ENCODE measurements at places on chromosomes 3 and 15. TPM values are rescaled to one million over a fixed set of nuclear protein-coding genes. Genes with fewer than 3 reads are reported as not detected.

MAGI1 gene
- 64.6 TPM for total RNA-seq

EPB42 gene
- 4.5 TPM for total RNA-seq

GP5 gene
- 0.09 TPM for total RNA-seq

GXYLT2 gene
- total RNA-seq: 22.7 TPM

- no peak for DNase-seq
Observed at GRCh38 chr15:59295261-59296001, 77.2 kb downstream of the MYO1E start.

- no peak for DNase-seq
Observed at GRCh38 chr3:64311424-64312061, 86.3 kb upstream of the PRICKLE2 start.

GRCh38 chr15:63881431-63881830, 47.7 kb upstream of the HERC1 start:
- DNase-seq: no peak

- DNase-seq: no peak
Observed at GRCh38 chr3:14884665-14885064, 62.7 kb upstream of the NR2C2 start.

DNA sequence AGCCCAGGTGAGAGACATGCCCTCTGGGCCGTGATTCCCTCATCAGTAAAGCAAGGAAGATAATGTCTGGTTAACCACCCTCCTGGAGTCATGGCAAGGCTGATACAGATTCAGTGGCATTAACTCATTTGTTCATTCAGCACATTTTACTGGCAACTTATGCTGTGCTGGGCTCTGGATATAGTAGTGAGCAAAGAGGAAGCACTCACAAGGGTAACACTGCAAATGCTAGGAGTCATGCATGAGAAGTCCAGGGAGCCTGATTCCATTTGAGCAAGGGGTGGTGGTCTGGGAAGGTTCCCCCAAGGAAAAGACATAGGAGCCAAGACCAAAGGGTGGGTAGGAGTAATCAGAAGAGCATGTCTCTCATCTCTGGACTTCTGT, 50.2 kb downstream of the SMAD3 start:
- no peak for DNase-seq

DNA sequence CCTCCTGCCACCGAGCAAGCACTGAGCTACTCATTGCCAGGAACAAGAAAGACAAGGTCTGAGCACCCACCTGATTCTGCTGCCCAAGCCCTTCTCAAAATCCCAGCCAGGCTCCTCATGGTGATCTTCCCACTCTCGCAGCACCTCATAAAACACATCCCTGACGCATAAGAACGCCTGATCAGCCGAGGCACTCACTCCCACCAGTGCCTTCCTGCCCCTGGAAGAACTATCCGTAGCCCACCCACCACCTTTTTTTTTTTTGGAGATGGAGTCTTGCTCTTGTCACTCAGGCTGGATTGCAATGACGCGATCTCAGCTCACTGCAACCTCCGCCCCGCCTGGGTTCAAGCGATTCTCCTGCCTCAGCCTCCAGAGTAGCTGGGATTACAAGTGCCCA, 3.9 kb downstream of the CDAN1 start:
- no peak for DNase-seq

DNA sequence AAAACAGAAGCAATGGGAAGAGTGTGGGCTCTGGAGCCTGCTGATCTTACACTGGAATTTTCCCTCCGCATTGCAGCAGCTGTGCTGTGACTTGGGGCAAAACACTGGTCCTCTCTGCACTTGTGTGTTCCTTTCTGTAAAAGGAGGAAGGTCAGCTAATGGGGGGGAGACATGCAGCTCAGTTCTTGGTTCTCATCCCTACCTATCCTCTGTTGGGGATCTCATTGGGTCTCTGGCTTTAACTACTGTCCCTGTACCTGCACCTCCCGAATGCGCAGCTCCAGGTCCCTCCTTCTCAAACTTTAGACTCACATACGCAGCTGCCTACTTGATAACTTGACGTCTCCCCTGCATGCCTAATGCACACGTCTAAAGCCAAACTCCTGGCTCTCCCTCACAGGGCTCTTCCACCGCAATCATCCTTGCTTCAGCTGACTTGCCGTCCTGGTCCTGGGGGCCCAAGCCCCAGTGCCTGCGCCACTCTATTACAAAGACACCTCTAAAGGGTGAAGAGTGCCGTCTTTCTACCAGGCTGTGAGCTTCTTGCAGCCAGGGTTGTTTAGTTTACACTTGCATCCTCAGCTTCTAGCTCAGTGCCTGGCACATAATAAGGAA, 5.9 kb upstream of the TMEM44 start:
- no peak for DNase-seq

GRCh38 chr15:45048794-45049631, 26.0 kb downstream of the SORD start:
- no peak for DNase-seq

Data from sciatic nerve (tissue), 2 donors.